Forelimb muscle (tissue), 1 donor: ENCODE measurements at places on chromosomes 1 and 21. TPM values are rescaled to one million over a fixed set of nuclear protein-coding genes. Genes with fewer than 3 reads are reported as not detected.

- no peak for DNase-seq
These were observed 53.2 kb downstream of the LACTBL1 start for GRCh38 chr1:22919341-22920025.

DNA sequence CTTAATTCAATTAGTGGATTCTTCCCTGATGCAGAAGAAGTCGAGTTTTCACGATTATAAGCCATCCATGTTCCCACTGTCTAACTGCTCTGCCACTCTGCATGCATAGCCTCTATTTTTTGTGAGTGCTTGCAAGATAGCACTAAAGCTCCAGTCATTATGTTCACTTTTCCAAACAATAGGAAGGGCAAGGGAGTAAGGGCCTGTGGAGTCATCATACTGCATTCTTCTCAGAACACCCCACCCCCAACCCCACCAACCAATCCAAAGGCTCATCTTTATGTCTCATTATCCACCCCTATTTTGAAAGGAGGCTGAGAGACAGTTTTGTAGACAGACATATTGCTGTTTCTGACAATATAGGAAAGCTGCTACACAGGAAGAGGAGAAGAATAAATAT lies 471.7 kb upstream of the ADGRL2 start:
- DNase-seq = no peak

The CFAP141 gene
- polyA plus RNA-seq = not detected

The KIF2C gene
- 9.8 TPM for polyA plus RNA-seq

DNA sequence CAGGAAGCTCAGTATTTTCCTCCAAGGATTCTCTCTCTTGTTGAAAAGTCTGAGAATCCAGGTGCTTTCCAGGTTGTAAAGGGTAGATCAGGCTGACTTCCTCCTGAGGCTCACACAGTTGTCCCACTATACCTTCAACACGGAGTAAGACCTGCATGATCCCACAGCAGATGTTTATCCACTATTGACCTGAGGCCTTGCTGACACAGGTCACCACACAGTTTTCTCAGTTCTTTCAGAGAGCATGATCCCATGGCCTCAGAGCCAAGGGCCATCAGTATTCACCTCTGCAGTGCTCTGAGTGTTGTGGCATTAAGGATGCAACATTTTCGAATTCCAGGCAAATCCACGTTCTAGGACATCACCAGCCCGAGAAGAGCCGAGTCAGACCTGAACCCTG lies 60.5 kb upstream of the ABCD3 start:
- DNase-seq = no peak

The KDF1 gene
- not detected for polyA plus RNA-seq

The ERG gene
- 16.4 TPM for polyA plus RNA-seq

The TIAM1 gene
- 10.8 TPM for polyA plus RNA-seq

GRCh38 chr21:44093761-44094160 lies 13.4 kb upstream of the PWP2 start:
- no peak for DNase-seq

The B4GALT2 gene
- 42.0 TPM for polyA plus RNA-seq

DNA sequence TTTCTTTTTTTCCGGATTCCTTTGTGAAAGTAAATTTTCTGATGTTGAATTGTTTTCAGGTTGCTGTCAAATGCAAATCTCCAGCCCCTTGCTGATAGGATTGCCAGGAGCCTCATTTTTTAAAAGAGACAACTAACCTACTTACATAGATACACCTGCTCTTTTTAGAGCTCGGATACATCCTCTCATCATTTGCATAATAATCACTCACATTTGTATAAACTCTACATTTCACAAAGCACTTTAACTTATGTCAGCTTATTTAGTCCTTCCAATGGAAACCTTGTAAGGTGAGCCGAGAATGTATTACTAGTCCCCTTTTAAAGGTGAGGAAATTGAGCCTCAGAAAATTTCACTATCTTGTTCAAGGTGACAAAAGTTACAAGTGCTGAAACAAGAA lies 84.8 kb downstream of the KCTD3 start:
- no peak for DNase-seq

The SLFNL1 gene
- 0.59 TPM for polyA plus RNA-seq

The TMEM61 gene
- polyA plus RNA-seq = not detected

The PFKL gene
- polyA plus RNA-seq = 49.5 TPM

The U2AF1 gene
- 47.9 TPM for polyA plus RNA-seq

- DNase-seq = no peak
These were observed 4.6 kb downstream of the PEAR1 start for GRCh38 chr1:156898161-156898566.

GRCh38 chr1:54407404-54408146 lies 1.4 kb upstream of the SSBP3 start:
- peak; percentile 93 for DNase-seq

The SWT1 gene
- polyA plus RNA-seq = 6.4 TPM

DNA sequence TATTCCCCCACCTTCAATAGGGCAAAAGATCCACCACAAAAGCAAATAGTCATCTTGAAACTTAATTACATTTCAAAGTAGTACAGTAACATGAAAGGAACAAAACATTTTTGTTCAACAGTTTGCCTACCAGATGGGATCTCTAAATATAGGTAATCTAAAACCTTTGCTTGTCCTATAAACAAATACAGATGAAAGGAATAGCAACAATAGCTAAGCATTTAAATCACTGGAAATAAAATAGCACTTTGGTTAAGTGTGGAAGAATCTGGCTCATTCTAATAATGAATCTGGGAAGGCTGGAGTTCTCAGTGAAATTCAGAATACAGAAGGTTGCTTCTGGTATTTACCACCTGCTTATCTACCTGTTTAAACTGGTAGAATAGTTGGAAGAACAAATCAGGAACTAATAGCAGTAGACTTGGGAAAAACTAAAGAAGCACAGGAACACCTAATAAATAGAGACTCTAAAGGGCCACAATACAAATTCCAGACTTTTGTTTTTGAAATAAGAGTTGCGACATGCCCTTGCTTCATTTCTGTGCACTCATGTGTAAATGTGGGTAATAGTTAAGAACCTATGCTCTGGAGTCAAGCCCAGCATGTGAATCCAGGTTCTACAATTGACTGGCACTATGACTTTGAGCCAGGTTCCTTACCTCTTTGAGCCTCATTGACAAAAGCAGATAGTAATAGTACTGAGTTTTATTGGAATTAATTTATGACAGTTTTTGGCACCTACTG lies 2.3 kb upstream of the LYPLAL1 start:
- DNase-seq = no peak

DNA sequence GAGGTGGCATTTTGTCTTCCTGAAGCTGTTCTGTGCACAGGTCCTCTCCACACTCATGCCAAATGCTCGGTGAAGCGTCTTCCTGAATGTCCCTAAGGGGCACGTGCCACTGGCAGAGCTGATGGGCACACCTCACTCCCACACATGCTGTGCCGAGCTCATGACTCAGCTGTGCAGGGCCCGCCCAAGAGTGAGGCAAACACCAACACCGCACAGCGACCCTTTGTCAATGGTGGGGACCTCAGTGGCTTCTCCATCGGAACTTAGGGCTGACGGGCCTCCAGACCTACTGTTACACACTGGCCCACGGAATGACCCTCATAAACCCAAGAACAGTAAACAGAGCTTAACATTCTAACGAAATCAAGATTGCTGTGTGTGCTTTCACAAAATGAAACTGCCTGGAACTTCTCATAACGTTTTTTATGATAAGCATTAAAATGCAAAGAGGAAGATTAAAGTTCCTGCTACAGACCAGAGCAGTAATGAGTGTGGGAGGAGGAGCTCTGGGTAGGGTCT lies 89.3 kb downstream of the SIM2 start:
- no peak for DNase-seq

The VCAM1 gene
- polyA plus RNA-seq = 8.7 TPM

DNA sequence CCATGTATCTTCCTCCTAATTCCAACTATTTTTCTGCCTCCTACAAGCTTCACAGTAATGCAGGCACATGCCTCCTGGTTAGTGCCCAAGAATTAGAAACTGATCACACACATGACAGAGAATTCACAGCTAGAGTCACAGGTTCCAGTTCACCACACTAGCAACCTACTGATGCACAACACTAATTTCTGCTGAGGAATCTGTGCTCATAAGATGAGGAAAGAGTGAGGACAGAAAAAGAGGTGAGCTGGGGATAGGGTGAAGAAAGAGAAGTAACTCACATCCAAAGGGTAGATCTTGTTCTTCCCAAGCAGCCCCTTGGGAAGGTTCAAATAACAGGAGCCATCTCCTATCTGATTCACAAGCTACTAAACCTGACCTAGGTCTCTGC lies 61.3 kb downstream of the PUM1 start:
- DNase-seq = no peak

The TAS1R1 gene
- polyA plus RNA-seq = 5.5 TPM

DNA sequence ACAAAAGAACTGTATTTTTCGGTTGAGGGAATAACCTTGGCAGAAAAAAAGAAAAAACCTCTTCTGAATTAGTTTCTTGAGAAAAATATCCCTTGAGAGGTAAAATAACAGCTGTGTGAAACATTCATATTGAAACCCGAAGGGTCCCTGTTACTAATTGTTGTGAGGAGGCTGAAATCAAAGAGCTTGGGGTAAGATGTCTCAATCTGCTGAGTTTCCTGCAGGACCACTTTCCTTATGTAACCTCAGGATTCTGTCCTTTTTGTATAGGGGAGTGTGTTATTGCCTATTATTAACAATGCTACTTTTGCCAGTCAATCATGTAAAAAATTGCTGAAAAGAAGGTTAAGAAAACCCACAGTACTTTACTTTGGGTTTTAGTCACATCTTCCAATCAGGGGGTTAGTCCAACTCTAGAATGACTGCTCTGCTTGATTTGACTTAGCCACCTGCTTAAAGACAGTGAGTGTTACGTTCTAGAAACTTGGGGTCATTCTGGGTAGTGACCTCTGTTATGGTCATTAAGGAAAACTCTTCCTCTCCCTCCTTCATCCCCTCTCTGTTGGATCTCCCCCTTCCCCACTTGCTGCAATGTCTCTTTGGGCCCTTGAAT lies 138.8 kb downstream of the GIPC2 start:
- DNase-seq = no peak

DNA sequence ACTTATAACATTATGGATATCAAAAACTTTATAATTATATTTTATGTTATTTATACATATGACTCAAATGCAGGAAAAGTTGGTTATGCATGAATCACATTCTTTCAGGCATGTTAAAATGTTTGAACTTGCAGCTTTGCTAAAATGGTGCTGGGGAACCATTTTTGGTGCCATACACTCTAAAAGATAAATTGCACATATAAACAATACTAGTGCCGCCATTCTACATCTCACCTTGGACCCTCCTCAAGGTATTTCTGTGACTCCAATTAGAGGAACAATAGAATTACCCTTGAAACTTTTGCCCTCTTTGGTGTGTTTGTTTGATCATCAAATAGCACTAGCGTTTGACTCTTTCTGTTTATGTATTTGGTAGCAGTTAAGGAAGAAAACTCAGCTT lies 997 bp downstream of the PRKACB start:
- no peak for DNase-seq

DNA sequence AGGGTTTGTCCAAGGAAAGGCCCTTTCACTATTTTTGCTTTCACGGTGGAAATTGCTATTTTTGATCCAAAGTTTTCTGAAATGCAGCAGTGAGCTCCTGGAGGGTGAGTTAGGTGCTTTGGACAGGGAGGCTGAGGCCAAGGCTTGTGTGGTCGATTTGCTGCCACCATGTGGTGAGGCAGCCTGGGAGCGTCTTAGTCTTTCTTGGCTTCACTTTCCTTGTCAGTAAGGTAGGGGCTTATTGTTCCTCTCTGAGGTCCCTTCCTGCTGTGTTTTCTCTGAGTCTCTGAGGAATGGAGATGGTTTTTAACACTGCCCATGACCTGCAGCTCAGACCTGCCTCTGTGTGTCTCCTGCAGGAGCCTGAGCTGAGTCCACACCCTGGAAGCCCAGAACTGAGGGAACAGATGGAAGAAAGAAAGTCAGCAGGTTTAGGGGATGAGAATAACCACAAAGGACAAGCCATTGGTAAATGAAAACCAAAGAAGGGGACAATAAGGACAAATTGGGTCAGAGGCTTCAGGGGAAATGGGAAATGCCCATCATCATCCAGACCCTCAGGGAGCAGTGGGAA lies 20.1 kb upstream of the S100A10 start:
- DNase-seq = no peak

- DNase-seq = no peak
These were observed 185.8 kb upstream of the CHODL start for GRCh38 chr21:18058731-18059398.

DNA sequence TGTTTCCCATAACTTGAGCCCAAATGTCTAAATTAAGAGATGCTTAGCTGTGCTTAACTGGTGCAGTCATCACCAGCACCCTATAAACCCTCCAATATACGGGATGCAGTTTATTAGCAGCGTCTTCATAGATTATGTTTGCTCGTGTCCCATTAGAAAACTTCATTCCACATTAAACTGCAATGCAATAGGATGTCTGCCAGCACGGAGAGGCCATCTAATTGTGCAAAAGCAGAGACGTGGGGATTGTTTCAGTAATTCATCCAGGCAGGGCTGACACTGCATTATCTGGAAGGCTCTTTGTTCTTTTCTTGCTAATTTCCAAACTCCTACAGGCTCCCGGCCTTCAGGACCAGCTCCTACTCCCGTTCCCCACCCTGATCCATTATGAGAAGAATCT lies 89.5 kb downstream of the CSMD2 start:
- no peak for DNase-seq

DNA sequence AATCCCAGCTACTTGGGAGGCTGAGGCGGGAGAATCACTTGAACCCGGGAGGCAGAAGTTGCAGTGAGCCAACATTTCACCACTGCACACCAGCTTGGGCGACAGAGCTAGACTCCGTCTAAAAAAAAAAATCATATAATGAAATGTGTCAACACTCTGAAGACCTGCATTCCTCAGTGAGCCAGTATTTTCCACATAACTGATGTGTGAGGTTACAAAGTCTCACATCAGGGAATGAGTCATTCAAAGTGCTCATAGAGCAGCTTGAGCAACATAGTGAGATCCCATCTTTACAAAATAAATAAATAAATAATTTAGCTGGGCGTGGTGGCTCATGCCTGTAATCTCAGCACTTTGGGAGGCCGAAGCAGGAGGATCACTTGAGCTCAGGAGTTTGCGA lies 65.5 kb downstream of the CASZ1 start:
- no peak for DNase-seq

DNA sequence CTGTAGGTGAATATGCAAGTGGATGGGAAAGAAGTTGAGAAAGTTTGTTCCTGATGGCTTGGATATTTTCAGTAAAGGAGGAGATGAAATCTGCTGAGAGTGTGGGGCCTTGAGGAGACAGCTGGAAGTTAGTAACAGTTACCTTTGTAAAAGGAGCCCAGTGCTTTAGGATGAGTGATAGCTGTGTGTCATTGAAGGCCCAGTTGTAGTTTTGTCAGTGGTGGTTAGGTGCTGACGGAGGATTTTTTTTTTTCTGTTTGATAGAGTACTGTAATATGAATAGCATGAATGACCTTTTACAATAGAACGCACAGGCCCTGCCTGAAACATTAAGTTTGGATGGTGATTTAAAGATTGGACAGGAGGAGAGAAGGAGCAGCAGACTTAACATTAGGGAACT lies 33.3 kb downstream of the LRRC8D start:
- DNase-seq = no peak

The SDE2 gene
- polyA plus RNA-seq = 13.3 TPM

The SAMSN1 gene
- 1.4 TPM for polyA plus RNA-seq

The ATAD3C gene
- polyA plus RNA-seq = 0.30 TPM

The TGFB2 gene
- 66.7 TPM for polyA plus RNA-seq

GRCh38 chr21:43611598-43612369 lies 47.5 kb downstream of the HSF2BP start:
- no peak for DNase-seq

GRCh38 chr1:55584526-55585401 lies 369.6 kb upstream of the USP24 start:
- no peak for DNase-seq
